NCI-H1105 (cell line): ENCODE measurements at places on chromosomes 13 and 19.

DNA sequence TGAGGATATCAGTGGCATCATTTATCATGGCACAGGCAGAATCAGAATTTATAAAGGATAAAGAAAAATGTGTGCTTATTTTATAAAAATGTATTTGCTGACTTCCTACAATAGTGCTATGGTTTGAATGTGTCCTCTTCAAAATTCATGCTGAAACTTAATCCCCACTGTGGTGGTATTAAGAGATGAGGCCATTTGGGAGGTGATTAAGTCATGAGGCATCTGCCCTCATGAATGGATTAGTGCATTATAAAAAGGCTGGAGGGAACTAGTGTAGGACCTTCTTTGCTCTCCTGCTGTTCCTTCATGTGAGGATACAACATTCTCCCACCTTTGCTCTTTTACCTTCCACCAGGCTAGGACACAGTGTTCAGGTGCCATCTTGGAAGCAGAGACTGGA is 212.8 kb downstream of the RFC3 start:
- no peak for DNase-seq

DNA sequence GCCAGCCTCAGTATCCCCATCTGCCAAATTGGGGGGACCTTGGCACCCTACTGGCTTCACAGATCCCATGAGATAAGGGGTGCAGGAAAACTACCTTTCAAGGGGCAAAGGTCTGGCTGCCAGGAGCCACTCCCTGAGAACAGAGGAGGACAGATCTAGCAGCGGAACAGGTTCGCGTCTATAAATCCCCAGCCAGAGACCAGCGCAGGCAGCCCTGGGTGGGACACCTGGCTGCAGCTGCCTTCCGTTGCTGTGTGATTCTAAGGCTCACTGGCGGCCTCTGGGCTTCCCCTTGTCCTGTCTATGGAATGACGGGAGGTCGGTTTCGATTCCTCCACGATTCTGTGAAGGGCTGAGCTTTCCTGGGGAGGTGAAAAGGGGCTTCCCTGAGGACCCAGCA is 7.3 kb downstream of the RELB start:
- no peak for DNase-seq

DNA sequence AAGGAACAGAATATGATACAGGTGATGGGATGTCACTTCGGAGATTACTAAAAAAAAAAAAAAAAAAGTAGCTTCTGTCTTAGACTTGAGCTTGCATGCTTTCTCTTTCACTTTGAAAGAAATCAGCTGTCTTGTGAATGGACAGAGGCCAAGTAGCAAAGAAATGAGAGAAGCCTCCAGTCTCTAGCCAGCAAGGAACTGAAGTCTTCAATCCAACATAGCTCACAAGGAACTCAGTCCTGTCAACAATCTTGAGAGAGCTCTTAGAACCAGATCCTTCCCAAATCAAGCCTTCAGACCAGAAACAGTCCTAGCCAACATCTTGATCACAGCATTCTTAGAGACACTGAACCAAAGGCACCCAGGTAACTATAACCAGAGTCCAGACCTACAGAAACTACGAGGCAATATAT is 7.7 kb downstream of the N4BP2L2 start:
- no peak for DNase-seq

GRCh38 chr13:22144806-22145205 is 473.9 kb downstream of the FGF9 start:
- no peak for DNase-seq

- no peak for DNase-seq
These were observed 8.9 kb upstream of the GDF15 start for GRCh38 chr19:18377026-18377425.

- DNase-seq: no peak
These were observed 106.1 kb downstream of the RGCC start for GRCh38 chr13:41563341-41563983.

- DNase-seq: no peak
These were observed 1.1 kb upstream of the CALR start for GRCh38 chr19:12937093-12937926.

GRCh38 chr19:47371261-47371660 is 22.1 kb downstream of the DHX34 start:
- no peak for DNase-seq

DNA sequence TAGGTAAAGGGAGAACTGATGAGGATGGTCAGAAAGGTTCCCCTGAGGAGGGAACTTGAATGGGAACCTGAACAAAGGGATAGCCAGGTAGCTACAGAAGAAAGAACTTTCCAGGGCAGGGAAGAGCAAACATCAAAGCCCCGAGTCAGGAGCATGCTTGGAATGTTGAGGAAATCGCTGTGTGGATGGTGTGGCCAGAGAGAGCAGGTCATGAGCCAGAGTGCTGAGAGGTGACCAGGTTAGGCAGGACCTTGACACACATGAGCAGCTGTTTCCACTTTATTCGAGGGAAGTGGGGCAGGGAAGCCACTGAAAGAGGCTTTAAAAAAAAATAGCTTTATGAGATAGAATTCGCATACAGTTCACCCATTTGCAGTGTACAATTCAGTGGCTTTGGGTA is 4.4 kb downstream of the RAB8A start:
- DNase-seq: no peak

- no peak for DNase-seq
These were observed 3.6 kb downstream of the IFT88 start for GRCh38 chr13:20570517-20570916.

DNA sequence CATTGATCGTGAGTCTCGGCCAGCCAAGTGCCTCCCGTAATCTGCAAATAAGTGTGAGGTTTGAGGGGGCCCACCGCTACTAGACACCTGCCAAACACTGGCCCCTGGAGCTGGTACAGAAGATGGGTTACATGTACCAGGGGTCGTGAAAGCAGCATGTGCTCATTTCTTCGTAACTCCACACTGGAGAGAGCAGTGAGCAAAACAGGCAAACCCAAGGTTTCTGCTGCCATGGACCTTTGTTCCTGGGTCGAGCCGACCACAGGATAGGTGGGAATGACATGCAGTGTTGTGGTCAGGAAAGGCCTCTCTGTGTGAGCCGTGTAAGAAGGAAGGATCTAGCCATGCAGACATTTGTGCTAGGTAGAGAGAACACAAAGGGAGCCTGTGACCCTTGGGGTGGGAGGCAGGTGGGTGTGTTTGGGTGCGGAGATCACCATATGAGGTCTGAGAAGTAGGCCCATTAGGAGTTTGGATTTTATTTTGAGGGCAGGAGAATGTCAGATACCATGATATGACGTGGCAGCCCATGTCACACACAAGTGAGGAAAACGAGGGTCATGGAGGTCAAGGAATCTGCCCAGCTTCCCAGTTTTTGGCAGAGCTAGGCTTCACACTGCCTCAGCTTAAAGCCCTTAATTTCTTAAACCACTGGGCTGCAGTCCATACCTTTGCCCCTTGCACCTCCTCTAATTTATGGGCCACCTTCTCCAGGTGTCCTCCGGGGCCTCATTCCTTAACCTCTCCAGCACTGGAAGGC is 919 bp downstream of the GTF3A start:
- DNase-seq: no peak

DNA sequence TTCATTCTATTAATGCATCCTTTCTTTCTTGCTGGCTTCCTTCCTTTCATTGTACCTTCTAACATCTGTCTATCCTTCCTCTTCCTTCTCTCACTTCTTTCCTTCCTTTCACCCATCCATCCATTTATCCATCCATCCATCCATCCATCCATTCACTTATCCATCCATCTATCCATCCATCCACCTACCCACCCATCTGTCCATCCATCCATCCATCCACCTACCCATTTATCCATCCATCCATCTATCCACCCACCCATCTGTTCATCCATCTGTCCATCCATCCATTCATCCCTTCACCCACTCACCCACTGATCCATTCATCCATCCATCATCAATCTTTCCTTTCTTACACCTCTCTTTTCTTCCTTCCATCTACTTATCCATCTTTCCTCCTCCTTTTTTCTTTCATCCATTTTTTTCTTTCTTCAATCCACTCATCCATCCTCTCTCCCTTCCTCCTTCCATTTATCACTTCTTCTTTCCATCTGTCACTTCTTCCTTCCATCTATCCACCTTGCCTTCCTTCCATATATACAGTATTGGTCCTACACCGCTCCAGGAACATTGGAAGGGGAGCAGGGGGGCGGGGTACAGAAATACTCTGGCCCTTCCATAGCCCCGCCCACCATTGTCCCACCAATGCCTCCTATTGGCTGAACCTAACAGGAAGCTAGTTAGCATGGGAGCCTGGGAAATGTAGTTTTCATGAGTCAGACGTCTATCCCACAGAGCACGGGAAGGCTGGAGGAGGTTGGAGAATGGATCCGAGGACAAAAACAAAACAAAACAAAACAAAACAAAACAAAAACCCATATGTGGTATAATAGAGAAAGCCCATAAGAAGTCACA is 45.9 kb downstream of the MBD3L1 start:
- DNase-seq: no peak

DNA sequence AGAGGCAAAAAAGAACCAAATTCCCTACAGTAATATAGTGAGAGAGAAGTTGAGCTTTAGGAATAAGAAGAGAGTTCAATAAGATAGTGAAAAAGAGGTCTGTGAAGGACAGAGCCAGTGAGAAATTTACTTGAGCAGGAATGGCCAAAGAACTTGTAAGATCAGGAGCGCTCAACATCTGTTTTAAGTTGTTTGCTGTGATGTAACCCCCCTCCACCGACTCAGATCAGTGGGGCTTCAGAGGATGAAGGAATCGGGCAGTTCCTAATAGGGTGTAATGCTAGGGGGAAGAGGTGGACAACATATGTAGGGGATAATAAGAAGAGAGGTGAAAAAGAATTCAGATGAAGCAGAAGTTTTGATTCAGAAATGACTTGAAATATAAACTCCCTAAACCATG is 85.3 kb upstream of the FNDC3A start:
- no peak for DNase-seq

- no peak for DNase-seq
These were observed 7.8 kb downstream of the EBPL start for GRCh38 chr13:49683489-49683888.

GRCh38 chr13:77184455-77184854 is 142.4 kb downstream of the MYCBP2 start:
- no peak for DNase-seq

DNA sequence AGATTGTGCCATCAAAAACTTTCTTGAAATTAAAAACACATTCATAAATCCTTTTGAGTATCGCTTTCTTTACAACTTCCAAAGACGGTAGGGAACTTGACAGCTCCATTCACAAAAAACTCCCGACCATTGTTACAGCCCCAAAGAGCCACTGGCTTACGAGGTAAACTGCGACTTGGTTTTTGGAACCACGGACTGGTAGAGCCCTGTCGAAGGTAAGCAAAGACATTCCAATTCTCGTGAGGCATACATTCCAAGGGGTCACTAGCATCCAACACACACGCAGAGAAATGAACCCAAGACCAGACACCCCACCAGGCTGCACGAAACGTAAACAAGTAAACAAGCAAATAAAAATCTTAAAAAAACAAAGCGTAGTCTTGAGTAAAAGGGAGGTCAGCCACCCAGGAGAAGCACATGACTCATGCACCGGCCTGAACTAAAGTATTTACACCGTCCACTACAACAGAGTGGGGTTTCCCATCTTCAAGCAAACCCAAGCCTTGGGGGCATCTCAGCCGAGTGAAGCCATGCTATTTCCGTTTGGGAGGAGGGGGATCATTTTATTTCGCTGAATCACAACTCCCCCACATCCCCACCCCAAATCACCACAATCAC is 1.4 kb downstream of the BRD4 start:
- DNase-seq: no peak

GRCh38 chr13:101529422-101529821 is 76.9 kb downstream of the ITGBL1 start:
- DNase-seq: no peak
